ENCODE measurements at places on chromosomes 3 and 15. TPM values are rescaled to one million over a fixed set of nuclear protein-coding genes. Genes with fewer than 3 reads are reported as not detected.
A peak's percentile ranks its signal among the peaks of the same experiment; 100 is the strongest.

DNA sequence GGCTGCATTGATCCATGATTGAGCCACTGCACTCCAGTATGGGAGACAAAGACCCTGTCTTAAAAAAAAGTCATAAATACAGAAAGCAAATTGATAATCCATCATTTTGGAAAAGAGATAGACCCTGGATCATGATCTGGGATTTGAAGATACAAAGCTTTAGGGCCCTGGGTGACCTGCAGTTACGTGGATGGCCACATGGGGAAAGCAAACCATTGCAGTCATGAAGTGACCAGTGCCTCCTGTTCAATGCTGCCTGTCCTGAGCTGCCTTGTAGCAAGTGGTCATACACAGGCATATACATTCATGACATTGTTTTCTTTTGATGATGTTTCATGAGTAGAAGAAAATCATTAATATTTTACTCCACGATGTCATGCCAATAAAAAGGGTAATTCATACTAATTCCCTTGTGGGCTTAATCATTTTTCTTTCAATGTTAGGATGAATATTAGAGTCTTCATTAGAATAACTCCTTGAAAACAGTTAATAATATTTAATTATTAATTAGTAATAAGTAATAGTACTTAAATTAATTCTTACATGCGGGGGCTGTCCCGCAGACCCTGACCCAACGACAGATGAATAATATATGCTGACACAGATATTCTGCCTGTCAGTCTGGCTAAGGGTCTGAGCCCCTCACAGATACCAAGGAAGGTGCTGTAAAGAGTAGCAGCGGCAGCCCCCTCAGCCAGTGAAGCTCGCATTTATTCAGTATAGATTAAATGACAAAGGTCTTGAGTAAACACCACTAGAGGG, 109.0 kb upstream of the UNC13C start:
- DNase-seq = no peak

DNA sequence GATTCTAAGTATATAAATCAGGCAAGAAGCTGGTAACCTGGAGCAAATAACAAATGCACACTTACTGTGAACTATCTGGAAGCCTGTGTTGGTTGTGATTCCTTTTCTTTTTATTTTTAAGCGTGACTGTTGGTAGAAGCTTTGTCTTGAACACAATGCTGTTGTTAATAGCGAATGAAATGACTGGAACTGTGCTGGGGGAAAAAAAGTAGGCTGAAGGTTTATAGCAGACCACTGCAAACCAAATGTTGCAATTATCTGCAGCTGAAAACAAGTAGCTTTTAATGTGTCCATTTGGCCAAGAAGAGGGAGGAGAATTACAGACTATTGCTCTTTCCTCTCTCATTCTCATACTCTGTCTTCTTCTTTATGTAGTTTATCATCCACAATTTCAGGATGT, 184.5 kb upstream of the DNAJC19 start:
- no peak for DNase-seq

GRCh38 chr3:65170390-65171042, 482.7 kb upstream of the ADAMTS9 start:
- peak; percentile 81 for DNase-seq

The AADACL2 gene
- polyA plus RNA-seq = 0.31 TPM

DNA sequence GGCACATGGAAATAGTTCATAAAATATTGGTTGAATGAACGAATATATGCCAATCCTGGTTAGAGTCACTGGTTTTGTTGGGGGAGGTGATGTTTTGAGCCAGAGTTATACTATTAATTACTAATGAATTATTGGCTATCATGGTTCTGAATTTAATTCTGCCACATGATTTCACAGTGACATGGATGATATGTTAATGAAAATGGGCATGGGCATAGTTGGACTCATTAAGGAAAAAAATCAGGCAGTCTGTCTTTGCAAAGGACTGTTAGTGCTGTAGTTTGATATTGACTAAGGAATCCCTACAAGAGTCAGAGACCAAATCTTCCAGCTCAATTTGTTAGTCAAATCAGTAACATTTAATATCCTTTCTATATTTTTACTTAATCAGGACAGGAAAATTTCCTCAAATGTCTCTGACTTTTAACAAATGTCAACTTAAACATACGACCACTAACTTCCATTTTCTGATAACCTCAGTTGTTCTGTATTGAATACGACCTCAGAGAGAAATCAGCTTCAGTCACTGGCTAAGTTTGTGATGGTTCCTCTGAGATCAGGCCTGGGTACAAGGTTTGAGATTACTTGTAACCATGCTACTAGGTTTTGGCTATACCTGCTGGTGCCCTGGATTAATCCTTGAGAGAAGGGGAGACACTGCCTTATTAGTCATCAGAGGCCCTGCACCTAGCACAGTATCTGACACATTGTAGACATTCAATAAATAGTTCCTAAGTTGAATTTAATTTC, 13.3 kb downstream of the NFKBIZ start:
- no peak for DNase-seq

- DNase-seq = no peak
Measured at GRCh38 chr3:78140274-78140673, 1100.4 kb downstream of the ROBO2 start.

Data from hindlimb muscle (tissue), 1 donor.